Epithelial cell of proximal tubule (primary cell): ENCODE measurements at places on chromosomes 6 and 20.
A peak's percentile ranks its signal among the peaks of the same experiment; 100 is the strongest.

DNA sequence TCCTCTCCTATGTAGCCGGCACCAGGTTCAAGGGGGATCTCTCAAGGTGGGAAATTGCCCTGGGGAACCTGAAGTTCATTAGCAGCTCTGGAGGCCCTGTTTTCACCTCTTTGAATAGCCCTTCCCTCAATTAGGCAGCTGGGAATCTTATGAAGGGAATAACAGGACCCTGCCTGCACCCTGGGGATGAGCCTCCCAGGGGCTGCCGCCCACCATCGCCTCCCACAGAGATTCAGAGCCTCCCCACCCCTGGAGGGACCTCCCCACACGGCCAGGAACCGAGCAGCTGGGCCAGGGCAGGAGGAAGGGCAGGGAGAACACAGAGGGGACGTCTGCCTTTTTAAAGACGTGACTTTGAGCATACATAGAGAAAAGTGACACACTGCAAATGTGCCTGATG lies 4.6 kb upstream of the EEF1A2 start:
- no peak for DNase-seq

GRCh38 chr20:56178219-56178618 lies 70.3 kb upstream of the MC3R start:
- no peak for DNase-seq

DNA sequence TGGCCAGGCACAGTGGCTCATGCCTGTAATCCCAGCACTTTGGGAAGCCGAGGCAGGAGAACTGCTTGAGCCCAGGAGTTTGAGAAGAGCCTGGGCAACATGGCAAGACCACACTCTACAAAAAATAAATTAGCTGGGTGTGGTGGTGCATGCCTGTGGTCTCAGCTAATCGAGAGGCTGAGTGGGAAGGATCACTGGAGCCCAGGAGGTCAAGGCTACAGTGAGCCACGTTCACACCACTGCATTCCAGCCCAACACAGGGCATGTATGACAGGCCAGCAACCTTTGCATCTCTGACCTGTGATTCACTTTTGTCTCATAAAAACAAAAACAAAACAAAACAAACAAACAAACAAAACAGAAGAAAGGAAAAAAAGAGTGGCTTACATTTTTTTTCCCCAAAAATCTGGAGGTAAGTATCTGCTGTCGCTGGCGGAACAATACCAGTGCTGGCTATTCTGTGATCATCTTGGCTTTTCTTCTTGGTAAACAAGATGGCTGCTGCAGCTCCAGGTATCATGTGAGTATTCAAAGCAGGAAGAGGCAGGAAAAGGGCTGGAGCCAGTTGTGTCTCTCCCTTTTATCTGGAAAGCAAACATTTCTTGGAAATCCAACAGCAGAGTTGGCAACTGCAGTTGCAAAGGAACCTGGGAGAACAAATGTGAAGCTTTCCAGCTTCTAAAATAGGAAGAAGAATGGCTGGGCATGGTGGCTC lies 40.4 kb upstream of the ZMYND8 start:
- DNase-seq, result no peak

- DNase-seq, result no peak
These were observed 3.3 kb upstream of the PXDC1 start for GRCh38 chr6:3754776-3755175.

GRCh38 chr6:93358435-93358834 lies 60.9 kb downstream of the EPHA7 start:
- DNase-seq, result no peak

DNA sequence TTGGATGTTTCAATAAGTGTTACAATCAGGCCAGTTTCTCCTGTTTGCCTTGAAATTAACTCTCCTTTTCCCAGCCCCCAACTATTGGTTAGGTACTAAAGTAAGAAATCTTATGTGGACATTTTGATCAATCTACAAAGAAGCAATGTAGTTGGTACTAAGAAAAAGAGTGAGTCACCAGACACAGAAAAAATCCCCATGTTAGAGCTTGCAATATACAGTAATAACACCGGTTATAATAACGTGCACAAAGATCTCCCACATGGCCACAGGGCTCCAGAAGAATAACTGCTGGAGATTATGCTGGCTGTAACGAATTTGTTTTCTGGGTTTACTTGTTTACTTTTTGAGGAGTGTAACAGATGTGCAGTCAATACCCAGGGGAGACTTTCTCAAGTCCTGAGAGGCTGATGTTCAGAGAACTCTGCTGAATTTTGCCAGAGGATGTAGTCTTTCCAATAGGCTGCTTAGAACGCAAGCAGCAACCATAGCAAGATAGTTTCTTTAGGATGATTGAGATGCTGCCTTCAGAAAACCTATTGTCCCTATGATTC lies 166.2 kb upstream of the SPACA1 start:
- DNase-seq, result no peak

GRCh38 chr20:8250539-8251200 lies 118.6 kb downstream of the PLCB1 start:
- DNase-seq, result no peak

GRCh38 chr20:54611708-54612412 lies 136.5 kb downstream of the DOK5 start:
- DNase-seq, result no peak

DNA sequence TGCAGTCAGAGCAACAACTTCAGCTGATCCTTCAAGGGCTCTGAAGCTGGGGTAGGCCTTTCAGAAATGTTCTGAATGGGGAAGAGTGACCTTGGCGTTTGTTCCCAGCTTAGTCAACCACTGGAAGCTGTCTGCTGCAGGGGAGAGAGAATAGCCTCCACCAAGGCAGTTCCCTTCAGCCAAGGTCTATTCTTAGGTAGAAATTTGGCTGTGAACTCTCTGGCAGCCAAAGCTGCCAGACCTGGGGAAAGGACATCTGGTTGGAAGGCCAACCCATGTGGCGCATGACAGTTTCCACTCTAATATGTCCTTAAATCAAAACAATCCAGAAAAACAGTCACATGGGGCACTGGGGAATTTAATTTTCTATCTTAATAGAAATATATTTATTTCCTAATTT lies 60.1 kb downstream of the FBXO5 start:
- no peak for DNase-seq

- no peak for DNase-seq
These were observed 131.7 kb upstream of the RNF217 start for GRCh38 chr6:124830506-124830905.

GRCh38 chr6:136318676-136319075 lies 29.0 kb upstream of the BCLAF1 start:
- no peak for DNase-seq

DNA sequence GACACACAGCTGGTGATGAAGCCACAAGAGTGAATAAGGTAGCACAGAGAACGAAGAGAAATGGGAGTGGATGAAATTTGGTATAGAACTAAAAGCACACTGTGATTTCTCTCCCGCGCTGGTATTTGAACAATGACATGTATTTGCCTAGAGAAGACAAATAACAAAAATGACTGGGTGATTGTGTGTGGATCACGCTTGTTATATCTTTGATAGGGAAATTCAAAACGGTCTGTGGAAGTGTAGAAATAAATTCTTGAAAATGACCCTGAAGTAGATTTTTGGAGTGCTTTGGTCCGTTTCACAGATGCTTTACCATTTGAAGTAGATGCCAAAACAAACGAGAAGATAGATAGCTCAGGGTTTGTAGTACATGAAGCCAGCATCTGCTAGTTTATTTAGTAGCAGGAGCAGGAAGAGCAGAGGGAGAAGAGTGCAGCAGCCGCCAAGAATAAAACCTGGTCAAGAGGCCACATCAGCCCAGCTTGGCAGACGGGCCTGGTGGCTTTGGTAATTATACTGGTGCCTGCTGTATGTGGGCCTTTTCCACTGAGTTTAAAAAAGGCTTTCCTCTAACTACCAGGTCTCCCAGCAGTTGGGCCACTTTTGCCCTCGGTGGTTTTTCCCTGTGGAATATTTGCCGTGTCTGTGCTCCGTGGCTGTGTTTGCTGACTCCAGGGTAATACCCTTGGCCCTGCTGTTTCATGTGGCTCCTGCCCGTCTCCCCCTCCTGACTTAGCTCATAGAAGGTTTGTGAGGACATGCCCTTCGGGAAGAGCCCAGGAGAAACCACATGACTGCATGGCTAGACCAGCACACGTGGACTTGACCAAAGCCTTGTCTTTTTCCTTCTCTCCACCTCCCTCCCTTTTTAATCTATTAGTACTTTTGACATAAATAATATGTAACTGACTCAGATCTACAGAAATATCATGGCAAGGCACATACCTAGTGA lies 294.0 kb downstream of the SOX4 start:
- DNase-seq, result no peak

DNA sequence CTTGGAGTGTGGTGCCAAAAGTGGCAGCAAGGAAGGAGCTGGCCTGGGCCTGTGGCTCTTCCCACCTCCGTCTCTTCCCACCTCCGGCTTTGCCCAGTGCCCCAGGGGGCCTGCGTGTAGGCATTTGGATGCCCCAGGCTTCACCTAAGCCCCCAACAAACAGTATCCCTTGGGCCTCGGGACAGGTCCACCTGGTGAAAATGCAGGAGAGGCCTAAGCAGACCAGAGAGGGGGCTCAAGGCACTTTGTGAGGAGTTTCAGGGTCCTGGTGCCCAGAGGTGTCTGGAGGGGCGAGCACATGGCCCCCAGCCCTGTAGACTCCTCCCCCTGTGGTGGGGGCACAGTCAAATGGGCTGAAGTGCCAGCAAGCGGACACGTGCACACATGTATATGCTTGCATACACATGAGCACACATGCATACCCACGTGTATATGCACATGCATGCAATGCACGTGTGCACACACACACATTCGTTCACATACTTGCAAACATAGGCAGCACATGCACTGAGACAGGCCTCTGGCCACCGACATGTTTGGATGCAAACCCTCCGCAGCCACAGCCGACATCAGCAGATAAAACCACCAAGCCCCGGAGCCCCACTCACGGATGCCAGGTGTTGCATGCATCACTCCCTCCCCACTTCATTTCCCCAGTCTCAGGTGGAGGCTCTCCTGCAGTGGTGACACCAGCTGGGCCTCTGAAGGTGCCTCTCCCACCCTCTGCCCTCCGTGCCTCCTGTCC lies 124.5 kb downstream of the TAF4 start:
- DNase-seq, result no peak

DNA sequence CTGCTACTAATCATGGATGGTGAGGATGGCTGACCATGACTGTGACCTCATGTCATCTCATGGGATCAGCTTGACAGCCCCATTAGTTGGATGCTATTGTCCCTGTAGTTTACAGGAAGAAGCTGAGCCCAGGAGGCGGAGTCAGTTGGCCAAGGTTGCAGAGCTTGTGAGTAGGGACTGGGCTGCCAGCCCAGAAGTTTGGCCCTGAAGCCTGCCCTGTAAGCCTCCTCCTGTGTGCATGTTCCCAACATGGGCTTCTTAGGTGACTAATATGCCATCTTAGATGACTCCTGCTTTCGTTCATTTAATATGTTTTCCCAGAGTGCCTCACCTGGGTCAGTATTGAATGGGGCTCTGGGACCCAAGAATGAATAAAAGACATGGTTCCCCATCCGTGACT lies 6.9 kb downstream of the EDN3 start:
- DNase-seq, result no peak

DNA sequence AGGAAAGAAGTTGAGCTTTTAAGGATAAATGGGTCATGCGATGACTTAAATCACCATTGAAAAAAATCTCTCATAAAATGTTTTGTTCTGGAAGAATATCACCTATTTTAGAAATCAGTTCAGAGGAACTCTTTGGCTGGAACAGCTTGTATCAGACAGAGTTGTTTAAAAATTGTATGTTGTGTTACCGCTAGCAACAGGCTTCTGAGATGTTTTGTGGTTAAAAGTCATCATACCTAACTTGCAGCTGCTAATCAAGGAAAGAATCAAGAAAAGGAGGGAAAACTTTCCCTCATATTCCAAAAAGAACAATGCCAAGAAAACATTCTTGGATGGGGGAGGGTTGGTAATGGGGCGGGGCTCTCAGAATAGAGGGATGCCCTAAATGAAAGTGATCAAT lies 220.7 kb upstream of the CITED2 start:
- DNase-seq, result no peak

GRCh38 chr6:37137201-37138090 lies 32.5 kb upstream of the PIM1 start:
- peak; percentile 95 for DNase-seq

DNA sequence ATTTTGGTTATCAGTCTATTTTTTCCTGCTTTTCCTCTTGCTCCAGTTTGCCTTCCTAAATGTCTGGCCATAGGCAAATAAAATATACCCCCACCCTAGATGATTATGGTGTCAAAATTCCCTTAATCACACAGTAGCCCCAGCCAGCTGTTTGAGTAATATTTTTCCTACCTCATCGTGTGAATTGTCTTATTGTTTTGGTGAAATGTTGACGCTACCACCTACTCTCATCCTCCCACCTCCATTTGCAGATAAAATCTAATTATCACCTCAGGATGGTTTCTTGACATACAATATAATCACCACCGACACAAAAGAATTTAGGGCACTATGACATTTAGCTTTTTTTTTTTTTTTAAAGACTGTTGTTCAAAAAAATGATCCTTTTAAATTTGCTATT lies 44.1 kb upstream of the FUCA2 start:
- DNase-seq, result no peak

GRCh38 chr20:13231031-13231752 lies 10.1 kb downstream of the ISM1 start:
- DNase-seq, result peak; percentile 52

DNA sequence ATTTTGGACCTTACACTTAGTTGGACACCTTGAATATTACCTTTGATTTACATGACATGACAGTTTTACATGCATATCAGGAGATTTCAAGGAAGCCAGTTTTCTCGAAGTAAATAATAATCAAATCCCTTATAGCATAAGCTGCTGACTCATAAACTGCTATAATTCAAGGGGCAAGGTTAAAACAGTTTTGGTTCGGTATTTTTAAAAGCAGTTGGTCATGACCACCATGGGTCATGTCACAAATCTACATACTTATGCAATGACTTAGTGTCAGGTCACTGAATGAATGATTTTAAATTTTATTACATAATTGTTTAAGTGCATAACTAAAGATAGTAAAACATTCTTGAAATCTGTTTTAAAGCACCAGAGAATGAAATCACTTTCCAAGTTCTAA lies 158.0 kb downstream of the DST start:
- peak; percentile 35 for DNase-seq

DNA sequence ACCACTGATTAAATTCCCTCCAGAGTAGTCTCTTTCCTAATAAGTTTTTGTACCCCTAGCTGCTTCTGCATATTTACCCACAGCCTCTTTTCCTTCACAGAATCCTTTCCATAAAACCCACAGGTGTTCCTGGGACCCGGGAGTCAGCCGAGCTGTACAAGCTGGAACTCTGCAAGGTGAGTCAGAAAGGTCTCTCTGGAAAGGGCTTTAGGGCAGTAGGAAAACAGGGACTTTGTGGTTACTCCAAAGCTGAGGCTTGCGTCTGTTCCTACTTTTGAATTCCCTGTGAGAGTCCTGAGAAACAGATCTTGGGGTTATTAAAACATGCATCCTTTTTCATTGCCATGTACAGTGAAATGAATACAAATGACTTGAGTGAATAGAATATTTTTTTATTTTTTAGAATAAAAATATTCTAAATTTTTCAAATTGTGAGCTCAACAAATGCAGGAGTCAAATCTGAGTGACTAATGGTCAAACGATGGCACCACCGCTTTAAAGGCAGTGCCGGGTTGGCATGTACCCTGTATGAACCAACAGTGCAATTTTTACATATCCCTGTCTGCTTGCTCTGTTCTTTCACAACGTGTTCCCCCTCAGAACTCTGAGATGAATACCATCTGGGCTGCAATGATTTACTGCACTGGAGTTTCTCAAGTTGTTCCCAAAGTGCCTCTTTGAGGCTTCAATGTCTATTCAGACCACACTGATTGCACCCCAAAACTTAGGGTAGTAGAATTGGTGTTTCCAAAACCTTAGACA lies 78.4 kb downstream of the GFRAL start:
- no peak for DNase-seq
